ENCODE measurements at places on chromosomes 16 and 17. TPM values are rescaled to one million over a fixed set of nuclear protein-coding genes. Genes with fewer than 3 reads are reported as not detected.

Gene HOXB4
- 1.7 TPM for total RNA-seq

GRCh38 chr17:47955497-47956461 lies 1.9 kb downstream of the PRR15L start:
- no peak for DNase-seq

DNA sequence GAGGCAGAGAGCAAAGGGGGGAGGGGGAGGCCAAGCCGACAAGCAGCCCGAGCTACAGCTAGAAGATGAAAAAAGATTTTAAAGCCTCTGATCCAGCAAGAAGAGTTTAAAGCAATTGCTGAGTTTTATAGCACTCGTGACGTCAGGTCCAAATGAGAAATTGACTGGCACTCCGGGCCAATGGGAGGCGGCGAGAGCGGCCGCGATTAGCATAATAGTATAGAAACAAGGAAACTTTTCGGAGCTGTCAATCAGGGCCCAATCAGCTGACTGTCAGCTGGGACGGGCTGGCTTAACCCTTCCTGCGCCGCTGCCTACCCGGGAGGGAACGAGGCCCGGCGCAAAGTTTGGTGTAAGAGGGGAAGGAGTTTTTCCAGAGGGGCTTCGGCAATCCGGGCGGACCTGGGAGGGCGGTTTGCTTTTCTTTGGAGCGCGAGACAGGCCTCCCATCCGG lies at the start of gene MAF:
MAF (minus strand) TSS at position 100 of the 454 bp plus-strand sequence. CDS start 835 bp downstream, outside the sequence.
- DNase-seq = peak; percentile 93

Gene APPBP2
- 42.8 TPM for total RNA-seq

Gene CA5A
- total RNA-seq = not detected

- no peak for DNase-seq
Measured at GRCh38 chr16:87715658-87716057, 50.1 kb downstream of the KLHDC4 start.

- DNase-seq = peak; percentile 53
Measured at GRCh38 chr17:1491443-1492248, 840 bp downstream of the MYO1C start.

Gene CES5A
- not detected for total RNA-seq

DNA sequence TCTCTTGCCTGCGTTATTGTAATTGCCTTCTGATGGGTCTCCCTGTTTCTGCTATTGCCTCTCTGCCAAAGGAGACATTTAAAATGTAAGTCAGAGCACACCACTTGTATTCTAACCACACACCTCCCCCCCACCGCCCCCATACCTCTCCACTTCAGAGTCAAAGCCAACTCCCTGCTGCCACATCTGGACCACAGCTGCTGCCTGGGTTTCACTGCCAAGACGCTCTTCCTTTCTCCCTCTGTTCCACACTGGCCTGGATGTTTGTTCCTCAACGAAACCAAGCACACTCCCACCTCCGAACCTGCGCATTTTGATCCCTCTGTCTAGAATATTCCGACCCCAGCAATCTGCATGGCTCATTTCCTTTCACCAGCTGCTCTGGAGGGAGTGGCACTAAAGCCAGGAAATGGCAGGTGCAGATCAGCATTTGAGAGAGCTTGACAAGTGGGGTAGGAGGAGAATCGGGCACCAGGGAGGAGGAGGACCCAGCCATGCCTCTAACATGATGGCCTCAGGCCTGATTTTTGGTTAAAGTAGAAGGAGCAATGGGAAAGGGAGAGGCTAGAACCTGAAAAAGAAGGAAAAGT lies 92.4 kb upstream of the HS3ST2 start:
- DNase-seq = no peak

Gene OR4D1
- not detected for total RNA-seq

Data from fibroblast of villous mesenchyme (primary cell).